HCT116 (cell line): ENCODE measurements at places on chromosomes 5 and 9.

DNA sequence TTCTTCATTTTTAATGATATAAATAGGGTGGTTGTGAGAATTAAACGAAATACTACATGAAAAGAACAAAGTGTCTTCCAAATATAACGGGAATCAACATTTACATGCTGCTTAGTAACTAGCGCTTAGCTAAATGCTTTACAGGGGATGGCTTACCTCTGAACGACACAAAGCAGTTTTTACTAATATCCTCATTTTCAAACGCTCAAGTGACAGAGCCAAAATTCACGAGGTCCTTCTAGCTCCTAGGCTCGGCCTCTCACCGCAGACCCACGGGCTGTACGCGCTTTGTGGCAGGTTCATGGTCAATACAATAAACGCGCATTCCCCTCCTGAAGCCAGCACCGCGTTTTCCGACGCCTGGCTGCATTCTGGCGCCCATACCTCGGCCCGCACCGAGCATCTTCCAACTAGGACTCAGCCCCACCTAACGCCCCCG is 442 bp downstream of the ZNF510 start:
- no peaks in the 10 kb centered on the region for H3K27me3 ChIP-seq
- H3K4me1 ChIP-seq: no peaks in the 10 kb centered on the region
- no peak for DNase-seq

DNA sequence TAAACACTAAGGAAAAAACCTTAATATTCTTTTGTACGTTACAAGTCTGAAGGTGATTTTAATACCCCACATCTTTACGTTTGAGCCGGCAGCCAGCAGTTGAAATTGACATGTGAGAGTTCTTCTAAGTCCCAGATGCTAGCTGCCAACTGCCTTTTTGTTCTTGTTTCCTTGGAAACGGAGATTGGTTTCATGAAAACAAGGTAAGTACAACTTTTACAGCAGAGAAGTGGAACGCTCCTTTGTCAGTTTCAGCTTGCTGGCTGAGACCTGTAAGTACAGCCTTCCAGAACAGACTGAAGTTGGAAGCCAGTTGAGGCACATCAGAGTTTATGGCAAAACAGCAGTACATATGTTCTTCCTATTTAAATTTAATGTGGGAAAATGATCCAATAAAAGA is 1018.4 kb upstream of the ARRDC3 start:
- H3K27me3 ChIP-seq: no peaks in the 10 kb centered on the region
- no peaks in the 10 kb centered on the region for H3K36me3 ChIP-seq
- H3K27ac ChIP-seq: no peak overlapping the region
- H3K4me1 ChIP-seq: no peaks in the 10 kb centered on the region
- H3K4me3 ChIP-seq: no peak overlapping the region

DNA sequence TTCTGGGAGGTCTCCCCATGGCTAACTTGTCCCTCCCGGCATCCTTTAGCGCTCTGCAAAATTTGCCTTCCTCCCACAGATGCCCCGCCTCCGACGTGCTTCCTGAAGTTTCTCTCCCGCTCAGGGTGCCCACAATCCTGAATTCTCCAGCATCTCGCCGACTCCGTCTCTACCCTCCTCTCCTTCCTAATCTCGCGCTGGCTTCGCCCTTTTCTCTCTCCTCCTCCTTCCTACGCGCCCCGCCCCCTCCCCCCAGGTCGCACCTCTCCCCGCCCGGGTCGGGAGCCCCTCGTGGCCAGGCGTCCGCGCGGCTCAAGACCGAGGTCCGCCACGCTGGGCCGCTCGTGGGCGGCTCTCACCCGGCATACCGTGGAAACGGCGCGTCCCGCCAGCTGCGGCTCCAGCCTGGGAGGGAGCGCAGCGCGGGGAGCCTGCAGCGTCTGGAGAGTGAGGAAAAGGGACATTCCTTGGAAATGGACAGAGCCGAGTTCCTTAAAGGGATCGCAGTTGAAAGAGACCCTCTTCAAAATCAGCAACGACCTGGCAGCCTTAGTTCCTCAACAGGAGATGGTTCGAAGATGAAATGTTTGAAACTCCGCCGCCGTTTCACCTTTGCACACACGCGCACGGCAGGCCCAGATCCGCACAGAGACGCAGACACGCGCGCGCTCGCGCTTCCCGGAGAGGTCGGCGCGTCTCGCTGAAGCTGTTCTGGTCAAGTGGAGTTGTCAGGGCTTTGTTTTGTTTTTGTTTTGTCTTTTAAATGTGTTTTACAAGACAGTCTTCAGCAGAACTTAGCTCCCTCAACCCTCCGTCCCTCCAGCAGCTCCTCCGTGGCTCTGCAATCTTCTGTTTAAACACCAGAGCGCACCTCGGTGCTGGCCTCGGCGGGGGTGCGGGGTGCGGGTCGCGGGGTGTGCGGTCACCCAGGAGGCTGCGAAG is 5.0 kb upstream of the IRX2 start:
- H3K36me3 ChIP-seq: no peaks in the 10 kb centered on the region
- no peaks in the 10 kb centered on the region for H3K27me3 ChIP-seq
- no peak overlapping the region for H3K27ac ChIP-seq
- DNase-seq: no peak
- H3K4me1 ChIP-seq: no peaks in the 10 kb centered on the region

DNA sequence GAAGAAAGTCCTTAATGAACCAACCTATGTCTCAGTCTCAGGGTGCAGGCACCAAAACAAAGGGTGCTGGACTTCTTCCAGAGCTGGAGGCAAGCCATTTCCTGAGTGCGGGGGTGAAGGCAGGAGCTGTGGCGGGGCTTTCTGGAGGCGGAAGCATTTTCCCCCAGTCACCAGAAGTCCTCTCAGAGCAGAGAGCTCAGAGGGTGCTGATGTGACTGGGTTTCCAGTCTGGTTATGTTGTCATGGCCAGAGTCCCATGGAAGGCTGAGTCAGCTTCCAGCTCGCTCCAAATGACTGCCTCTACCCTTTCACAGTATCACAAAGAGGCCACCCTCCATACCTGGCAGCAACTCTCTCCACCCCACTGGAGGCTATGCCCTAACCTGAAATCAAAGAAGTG is 86.0 kb downstream of the TRPC7 start:
- no peak overlapping the region for H3K4me3 ChIP-seq
- no peaks in the 10 kb centered on the region for H3K36me3 ChIP-seq
- DNase-seq: no peak
- no peaks in the 10 kb centered on the region for H3K4me1 ChIP-seq

DNA sequence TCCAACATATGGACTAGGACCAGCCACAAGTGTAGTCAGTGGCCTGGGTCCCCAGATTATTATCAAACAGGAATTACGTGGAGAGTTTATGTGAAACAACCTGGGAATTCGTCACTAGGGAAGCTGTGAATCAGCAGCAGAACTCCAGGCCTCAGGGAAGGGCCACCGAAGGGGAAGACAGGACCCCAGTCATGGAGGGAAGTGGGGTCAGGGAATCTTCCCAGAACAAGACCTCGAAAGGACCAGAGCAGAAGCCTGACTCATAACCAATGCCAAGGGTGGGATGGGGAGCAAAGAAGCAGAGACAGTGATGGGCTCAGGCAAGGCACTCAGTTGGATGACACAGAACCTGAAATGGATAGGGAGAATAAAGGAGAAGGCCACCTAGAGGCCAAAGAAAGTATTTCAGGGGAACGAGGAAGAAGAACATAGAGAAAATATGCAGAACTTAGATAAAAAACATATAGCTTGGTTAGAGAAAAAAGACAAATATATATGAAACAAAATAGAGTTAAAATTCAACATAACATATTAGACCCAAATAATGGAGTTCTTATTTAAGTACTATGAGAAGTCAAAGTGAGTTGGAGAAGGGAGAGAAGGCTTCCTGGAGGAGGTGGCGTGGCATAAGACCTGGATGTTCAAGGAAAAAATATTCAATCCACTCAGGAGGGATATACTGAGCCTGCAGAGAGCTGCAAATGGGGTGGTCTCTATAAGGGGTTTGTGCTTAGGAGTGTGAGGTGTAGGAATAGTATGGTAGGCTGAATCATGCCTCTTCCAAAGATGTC is 66.7 kb upstream of the CAST start:
- H3K4me3 ChIP-seq: no peak overlapping the region
- 0 out of 2 replicates have a peak, but pooled peaks cover 4% of the 10 kb centered on the region for H3K27me3 ChIP-seq
- no peak overlapping the region for H3K27ac ChIP-seq
- no peaks in the 10 kb centered on the region for H3K36me3 ChIP-seq
- no peaks in the 10 kb centered on the region for H3K4me1 ChIP-seq
- no peak for DNase-seq

GRCh38 chr5:125152044-125152443 is 405.6 kb upstream of the ZNF608 start:
- H3K36me3 ChIP-seq: no peaks in the 10 kb centered on the region
- no peaks in the 10 kb centered on the region for H3K27me3 ChIP-seq
- H3K4me1 ChIP-seq: no peaks in the 10 kb centered on the region

GRCh38 chr5:52579391-52579790 is 208.3 kb upstream of the ITGA1 start:
- H3K27ac ChIP-seq: no peak overlapping the region
- H3K27me3 ChIP-seq: no peaks in the 10 kb centered on the region
- no peak overlapping the region for H3K4me3 ChIP-seq
- H3K4me1 ChIP-seq: no peaks in the 10 kb centered on the region

- H3K27me3 ChIP-seq: no peaks in the 10 kb centered on the region
- H3K4me3 ChIP-seq: no peak overlapping the region
- H3K4me1 ChIP-seq: no peaks in the 10 kb centered on the region
Observed at GRCh38 chr9:106970219-106970975, 107.4 kb downstream of the ZNF462 start.

GRCh38 chr9:112119225-112120029 is 55.7 kb downstream of the SUSD1 start:
- no peaks in the 10 kb centered on the region for H3K36me3 ChIP-seq
- H3K4me3 ChIP-seq: peak overlapping the region; percentile 36
- DNase-seq: peak; percentile 85

GRCh38 chr9:130214776-130215340 is 42.7 kb downstream of the NCS1 start:
- no peaks in the 10 kb centered on the region for H3K4me1 ChIP-seq
- H3K4me3 ChIP-seq: no peak overlapping the region
- H3K27me3 ChIP-seq: no peaks in the 10 kb centered on the region
- H3K36me3 ChIP-seq: peaks cover 7% of the 10 kb centered on the region; the same call in 1 of the 2 replicates
- DNase-seq: no peak

DNA sequence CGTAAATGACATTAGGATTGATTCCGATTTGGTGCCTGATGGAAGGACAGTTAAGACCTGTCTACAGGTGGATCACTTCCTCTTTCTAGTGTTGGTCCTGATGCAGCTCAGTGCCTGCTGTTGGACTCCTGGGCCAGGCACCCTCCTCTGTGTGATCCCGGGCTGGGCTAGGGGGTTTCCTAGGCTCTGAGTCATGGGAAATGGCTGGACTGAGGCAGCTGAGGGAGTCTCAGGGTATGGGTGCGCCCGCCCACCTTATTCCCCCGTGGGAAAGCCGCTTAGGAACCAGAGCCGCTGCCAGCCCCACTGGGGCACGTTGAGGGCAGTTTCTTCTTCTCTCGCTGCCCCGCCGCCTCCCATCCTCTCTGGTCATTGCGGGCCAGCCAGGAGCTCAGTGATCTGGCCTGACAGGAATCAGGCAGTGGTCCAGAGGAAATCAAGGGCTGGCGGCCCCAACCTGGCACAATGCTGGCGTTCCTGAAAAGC is 12.9 kb downstream of the TCF7 start:
- H3K27ac ChIP-seq: no peak overlapping the region
- H3K4me3 ChIP-seq: no peak overlapping the region
- DNase-seq: no peak

GRCh38 chr5:138686668-138687067 is 66.6 kb upstream of the CTNNA1 start:
- H3K36me3 ChIP-seq: no peaks in the 10 kb centered on the region
- H3K27ac ChIP-seq: no peak overlapping the region
- no peak overlapping the region for H3K4me3 ChIP-seq
- H3K4me1 ChIP-seq: no peaks in the 10 kb centered on the region

DNA sequence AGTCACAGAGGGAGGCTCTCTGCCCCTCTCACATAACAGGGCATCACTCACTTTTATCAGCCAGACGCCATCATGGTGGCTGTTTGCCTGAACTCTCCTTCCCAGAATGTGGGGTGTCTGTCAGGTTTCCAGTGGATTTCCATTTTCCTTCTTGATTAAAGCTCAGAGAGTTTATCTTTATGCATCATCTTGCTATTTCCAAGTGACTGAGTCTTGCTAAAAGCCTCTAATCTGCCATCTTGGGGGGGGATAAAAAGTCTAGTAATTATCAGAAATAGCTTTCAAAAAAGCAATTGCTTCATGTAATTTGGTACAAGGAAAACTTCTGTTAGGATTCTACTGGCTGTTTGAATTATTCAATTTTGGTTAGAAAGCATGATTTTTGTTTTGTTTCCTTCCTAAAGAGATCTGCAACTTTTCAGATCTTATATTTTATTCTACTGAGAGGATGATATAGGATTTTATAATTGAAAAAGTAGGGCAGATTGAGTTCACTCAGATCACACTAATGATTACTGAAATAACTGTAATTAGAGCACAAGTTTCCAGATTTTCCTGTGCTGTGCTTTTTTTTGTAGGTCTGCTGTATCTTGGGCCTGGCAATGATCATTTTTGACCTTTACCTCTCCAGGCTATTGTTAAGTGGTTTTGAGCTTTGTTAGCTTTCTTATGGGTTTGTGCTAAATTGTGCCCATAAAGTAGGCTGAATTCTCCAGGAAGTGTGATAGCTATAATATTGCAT is 661.5 kb downstream of the TLE4 start:
- no peaks in the 10 kb centered on the region for H3K27me3 ChIP-seq
- H3K4me1 ChIP-seq: no peaks in the 10 kb centered on the region
- no peak overlapping the region for H3K27ac ChIP-seq
- H3K4me3 ChIP-seq: no peak overlapping the region

- no peak for DNase-seq
- H3K4me1 ChIP-seq: peaks cover 38% of the 10 kb centered on the region
- no peaks in the 10 kb centered on the region for H3K27me3 ChIP-seq
- no peak overlapping the region; the same call in 1 of the 2 replicates for H3K27ac ChIP-seq
Observed at GRCh38 chr5:141716009-141716408, 34.0 kb upstream of the ARAP3 start.
